ENCODE measurements at places on chromosomes 3 and 15.
A peak's percentile ranks its signal among the peaks of the same experiment; 100 is the strongest.

DNA sequence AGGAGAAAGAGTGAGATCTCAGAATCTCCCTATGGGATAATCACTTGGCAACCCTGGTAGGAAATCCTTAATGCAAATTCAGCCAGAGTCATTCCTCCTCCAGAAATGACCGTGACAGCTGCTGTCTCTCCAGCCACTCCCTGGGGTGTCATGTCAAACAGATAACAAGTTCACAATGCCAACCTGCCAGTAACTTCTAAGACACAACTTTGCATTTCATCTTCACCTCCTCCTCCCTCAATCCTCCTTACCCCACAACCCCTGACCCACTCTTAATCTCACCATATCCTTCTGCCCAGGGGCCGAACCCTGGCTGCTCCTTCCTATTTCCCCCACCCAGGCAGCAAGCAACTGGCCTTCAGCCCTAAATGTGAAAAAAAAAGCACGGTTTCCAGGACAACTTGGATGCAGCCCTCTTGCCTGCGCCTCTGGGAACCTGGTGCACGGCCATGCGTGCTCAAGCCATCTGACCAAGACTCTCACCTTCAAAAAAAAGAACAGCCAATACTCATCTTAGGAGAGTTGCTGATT lies 166.0 kb downstream of the NTRK3 start:
- peak; percentile 94 for DNase-seq

GRCh38 chr15:31215490-31216214 lies 111.0 kb upstream of the KLF13 start:
- DNase-seq: peak; percentile 60

DNA sequence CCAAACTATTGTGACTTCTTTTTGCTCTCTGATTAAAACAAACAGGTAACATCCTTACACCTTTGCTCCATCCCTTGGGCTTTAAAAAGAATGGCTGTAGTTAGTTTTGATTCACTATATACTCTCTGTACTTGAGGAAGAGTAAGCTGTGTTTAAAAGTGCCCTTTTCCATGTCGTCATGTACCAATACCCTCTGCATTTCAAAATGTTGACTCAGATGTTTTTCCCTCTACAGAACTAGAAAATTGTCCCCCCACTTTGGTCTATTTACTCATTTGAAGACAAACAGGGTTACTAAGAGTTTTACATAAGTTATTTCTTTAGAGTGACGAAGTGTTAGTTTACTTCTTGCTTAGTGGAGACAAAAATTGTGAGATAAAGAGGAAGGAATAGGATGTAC lies 62.7 kb downstream of the TASOR start:
- DNase-seq: no peak

- DNase-seq: no peak
Observed at GRCh38 chr3:195129072-195129643, 141.8 kb downstream of the XXYLT1 start.

DNA sequence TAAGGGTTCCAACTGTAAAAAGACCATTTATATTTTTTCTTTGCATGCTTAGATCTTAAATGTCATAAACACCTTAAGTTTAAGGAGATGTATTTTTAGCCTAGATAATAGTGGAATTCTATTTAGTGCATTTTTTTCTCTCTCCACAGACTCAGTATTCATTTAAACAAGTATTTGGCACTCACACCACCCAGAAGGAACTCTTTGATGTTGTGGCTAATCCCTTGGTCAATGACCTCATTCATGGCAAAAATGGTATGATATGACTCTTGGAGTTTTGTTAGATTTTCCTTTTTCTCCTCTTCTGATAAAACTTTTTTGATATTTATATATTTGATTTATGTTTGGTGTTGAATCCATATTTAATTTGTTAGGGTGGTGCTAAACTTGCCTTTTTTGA lies 7.3 kb downstream of the KIF23 start:
- no peak for DNase-seq

GRCh38 chr3:140599496-140599895 lies 78.4 kb upstream of the TRIM42 start:
- no peak for DNase-seq

DNA sequence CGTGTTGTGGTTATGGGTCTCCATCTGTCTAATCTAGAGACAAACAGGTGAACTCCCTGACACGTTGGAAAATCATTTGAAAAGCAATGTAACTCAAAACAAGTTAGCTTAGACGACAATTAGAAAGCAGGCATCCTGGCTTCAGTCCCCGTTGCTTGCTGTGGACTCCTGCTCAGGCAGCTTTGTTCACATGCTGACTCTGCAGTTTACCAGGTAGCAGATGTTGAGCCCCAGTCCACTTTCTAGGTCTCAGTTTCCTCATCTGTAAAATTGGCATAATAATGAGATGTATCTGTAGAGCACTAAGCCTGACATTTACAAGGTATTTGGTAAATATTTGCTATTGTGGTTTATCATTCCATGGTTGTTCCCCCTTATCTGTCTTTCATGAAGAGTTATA lies 327.2 kb upstream of the CHRM5 start:
- no peak for DNase-seq

DNA sequence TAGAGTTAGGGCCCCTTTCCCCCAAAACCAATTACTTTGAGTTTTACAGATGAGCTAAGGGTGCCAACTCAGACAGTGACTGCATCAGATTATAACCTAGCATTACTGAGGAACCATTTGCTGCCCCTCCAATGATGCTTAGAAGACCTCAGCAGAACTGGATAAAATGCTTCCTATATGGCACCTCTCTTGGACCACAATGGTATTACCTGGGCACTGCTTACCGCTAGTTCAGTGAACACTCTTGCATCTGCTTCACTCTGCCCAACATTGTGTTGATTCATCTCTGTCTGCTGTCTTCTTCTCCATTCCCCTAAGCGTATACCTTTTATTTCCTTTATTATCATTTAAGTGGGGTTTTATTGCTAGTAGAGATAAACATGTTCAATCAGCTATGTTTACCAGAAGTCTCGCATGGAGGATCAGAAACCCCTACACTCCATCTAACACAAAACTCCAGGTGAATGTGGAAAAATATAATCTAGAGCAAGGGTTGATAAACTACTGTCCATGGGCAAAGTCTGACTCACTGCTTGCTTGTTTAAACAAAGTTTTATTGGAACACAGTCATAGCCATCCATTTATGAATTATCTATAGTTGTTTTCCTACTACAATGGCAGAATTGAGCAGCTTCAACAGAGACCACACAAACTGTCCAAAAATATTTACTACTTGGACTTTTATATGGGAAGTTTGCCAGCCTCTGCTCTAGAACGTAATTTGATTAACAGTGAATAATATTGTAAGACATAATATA lies 100.2 kb upstream of the PTX3 start:
- DNase-seq: no peak

DNA sequence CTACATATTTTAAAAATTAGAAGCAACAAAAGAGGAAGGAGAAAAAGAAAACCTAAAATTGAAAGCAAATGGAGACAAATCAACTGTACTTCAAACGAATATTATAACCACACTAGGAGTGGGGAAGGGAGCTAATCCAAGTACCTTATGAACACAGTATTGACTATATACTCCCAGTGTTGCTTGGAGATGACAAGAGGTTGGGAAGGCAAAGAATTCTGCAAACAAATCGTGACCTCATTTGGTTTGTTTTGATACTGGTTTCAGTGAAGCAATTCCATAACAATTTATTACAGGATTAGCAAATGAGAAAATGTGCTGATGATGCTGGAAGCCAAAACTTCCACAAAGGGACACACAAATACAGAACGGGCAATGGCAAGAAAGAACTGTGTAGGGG lies 268.1 kb downstream of the ULK4 start:
- DNase-seq: no peak

- DNase-seq: no peak
Observed at GRCh38 chr3:12135029-12135657, 23.6 kb downstream of the TIMP4 start.

GRCh38 chr3:174533286-174533685 lies 325.8 kb upstream of the NAALADL2 start:
- DNase-seq: no peak

DNA sequence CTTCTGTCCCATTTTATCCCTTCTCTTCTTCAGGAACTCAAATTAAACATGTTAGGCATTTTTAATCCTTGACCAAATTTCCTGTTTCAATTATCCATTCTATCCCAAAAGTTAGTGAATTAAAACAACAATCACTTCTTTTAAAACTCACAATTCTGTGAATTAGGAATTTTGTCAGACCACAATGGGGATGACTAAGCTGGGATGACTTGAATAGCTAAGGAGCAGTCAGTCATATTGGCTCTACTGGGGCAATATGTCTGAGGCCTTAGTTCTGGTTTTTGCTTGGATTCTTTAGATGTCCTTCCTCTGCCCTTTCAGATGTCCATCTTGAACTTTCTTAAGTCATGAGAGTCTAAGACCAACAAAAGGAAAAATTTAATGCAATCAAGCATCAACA lies 178.2 kb upstream of the TGFBR2 start:
- DNase-seq: no peak

GRCh38 chr3:180829409-180830405 lies 82.8 kb upstream of the FXR1 start:
- DNase-seq: no peak

DNA sequence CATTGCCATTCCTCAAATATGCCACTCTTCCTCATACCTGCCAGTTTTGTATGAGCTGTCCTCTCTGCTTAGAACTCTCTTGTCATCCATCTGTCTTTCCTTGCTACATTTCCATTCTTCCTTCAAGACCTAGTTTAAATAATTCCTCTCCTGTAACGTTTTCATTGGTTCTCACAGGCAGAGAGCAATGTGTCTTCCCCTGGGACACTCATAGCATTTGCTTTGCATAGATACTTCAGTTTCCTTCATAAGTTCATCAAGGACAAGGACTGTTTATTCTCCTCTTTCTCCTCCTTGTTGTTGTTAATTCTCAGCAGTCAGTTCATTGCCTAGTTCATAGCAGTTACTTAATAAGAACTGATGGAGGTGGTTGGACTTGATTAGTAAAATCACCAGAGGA lies 10.5 kb downstream of the NR2C2 start:
- no peak for DNase-seq

DNA sequence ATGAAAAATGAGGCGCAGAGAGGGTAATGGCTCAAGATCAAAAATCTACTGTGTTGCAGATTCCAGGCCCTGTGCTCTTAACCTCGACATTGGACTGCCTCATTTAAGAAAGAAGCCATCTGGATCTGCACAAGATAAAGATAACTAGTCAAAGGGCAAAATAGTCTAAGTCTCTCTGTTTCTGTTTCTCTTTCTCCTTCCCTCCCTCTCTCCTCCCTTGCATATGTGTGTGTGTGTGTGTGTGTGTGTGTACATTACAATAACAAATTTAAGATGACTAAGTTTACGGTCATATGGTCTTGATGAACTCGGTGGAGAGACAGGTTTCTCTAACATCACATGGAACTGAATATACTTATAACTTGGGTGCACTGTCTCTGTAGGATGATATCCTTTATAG lies 69.2 kb downstream of the MEIS2 start:
- DNase-seq: no peak

GRCh38 chr3:76859596-76859995 lies 180.3 kb upstream of the ROBO2 start:
- DNase-seq: no peak

- DNase-seq: no peak
Observed at GRCh38 chr3:32438596-32439344, 47.1 kb downstream of the CMTM7 start.

- DNase-seq: no peak
Observed at GRCh38 chr3:66342717-66343356, 122.0 kb downstream of the SLC25A26 start.

DNA sequence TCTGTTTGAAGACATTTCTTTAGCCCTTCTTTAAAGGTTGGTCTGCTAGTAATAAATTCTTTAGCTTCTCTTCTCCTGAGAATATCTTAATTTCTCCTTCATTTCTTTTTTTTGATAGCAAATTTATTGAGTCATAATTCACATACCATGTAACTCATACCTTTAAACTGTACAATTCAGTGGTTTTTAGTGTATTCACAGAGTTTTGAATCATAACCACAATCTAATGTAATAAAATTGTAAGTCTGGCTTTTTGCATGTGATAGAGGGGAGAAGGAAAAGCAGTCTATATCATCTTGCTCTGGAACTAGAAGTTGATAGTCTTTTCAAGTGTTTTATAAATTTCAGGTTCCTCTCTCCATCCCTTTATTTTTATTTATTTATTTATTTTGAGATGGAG lies 81.3 kb downstream of the APBA2 start:
- DNase-seq: no peak

DNA sequence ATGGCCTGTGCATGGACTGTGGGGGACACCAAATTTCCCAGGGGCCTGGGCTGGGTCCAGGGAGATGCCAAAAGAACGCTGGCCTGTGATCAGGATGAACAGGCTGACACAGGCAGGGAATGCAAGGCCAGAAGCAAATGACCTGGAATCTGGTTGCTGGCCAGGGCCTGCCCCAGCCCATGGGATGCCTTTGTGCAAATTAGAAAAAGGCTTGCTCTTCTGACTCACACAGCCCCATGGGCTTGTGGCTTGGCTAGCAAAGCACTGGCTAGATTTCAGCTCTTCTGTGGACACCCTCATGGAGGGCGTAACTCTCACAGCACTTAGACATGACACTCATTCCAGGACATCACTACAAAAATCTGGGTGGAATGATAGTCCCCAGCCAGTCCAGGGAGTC lies 356.0 kb downstream of the SHQ1 start:
- no peak for DNase-seq

DNA sequence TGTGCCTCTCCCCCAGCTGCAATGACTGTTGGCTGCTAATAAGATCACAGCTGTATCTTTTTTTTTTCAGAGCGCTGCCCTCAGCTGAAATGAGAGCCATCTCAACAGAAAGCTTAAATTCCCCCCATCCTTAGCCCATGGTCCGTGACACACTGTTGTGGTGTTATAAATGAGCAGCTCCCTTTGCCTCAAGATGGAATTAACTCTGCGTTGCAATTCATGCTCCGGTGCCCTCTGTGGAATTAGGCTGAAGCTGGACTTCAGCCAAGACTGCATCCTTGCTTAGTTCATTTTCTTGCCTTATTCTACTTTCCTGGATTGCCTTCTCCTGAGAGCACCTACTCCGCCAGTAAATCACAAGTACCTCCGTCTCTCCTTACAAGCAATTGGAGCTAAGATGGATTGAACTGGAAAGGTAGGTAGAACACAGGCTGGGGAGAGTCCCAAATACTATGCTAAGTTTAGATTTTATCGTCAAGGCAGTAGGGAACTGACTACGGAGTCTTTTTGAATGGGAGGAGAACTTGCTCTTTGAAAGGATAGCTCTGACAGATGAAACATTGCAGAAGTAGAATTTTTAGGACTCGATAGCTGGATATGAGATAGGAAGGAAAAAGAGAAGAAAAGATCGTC lies 39.0 kb upstream of the THRB start:
- no peak for DNase-seq
